ENCODE measurements at places on chromosomes 7 and 10. TPM values are rescaled to one million over a fixed set of nuclear protein-coding genes. Genes with fewer than 3 reads are reported as not detected.

HTR5A gene
- not detected for total RNA-seq

RASA4 gene
- 47.1 TPM for total RNA-seq

PSD gene
- 5.3 TPM for total RNA-seq

MSMB gene
- total RNA-seq = 5.3 TPM

TRIM50 gene
- not detected for total RNA-seq

ZNF777 gene
- total RNA-seq = 8.6 TPM

CACNA2D1 gene
- 12.5 TPM for total RNA-seq

MOGAT3 gene
- total RNA-seq = not detected

SLIT1 gene
- total RNA-seq = 0.41 TPM

STEAP1B gene
- total RNA-seq = 1.5 TPM

LIPJ gene
- total RNA-seq = 0.09 TPM

JCAD gene
- total RNA-seq = 101 TPM

ALKBH4 gene
- total RNA-seq = 10.6 TPM

OPN1SW gene
- not detected for total RNA-seq

AEBP1 gene
- 82.5 TPM for total RNA-seq

PDZD7 gene
- 1.6 TPM for total RNA-seq

- H3K36me3 ChIP-seq = no peaks in the 10 kb centered on the region
- H3K4me3 ChIP-seq = no peak overlapping the region
- no peaks in the 10 kb centered on the region for H3K27me3 ChIP-seq
- no peak for DNase-seq
- H3K27ac ChIP-seq = no peak overlapping the region
Measured at GRCh38 chr10:68087685-68088401, 12.8 kb upstream of the HERC4 start.

DNA sequence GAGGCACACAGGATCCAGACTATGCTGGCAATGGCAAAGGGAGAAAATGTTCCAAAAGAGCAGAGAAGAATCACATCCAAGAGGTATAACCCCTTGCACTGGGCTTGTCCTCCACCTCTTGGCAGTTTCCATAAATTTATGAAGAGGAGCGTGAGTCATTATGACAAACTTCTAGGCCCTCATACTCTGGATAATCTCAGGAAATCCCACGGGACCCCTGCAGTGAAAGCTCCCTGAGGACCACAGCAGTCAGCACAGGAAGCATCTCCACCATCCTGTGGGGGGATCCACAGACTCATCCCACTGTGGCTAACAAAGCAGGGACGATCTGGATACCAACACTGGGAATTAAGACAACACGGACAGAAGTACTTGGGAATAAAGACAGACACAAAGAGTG, 30.3 kb upstream of the GPAM start:
- H3K27ac ChIP-seq = no peak overlapping the region
- H3K27me3 ChIP-seq = peaks cover 11% of the 10 kb centered on the region
- no peaks in the 10 kb centered on the region for H3K4me1 ChIP-seq
- no peaks in the 10 kb centered on the region for H3K36me3 ChIP-seq
- no peak for DNase-seq

DNA sequence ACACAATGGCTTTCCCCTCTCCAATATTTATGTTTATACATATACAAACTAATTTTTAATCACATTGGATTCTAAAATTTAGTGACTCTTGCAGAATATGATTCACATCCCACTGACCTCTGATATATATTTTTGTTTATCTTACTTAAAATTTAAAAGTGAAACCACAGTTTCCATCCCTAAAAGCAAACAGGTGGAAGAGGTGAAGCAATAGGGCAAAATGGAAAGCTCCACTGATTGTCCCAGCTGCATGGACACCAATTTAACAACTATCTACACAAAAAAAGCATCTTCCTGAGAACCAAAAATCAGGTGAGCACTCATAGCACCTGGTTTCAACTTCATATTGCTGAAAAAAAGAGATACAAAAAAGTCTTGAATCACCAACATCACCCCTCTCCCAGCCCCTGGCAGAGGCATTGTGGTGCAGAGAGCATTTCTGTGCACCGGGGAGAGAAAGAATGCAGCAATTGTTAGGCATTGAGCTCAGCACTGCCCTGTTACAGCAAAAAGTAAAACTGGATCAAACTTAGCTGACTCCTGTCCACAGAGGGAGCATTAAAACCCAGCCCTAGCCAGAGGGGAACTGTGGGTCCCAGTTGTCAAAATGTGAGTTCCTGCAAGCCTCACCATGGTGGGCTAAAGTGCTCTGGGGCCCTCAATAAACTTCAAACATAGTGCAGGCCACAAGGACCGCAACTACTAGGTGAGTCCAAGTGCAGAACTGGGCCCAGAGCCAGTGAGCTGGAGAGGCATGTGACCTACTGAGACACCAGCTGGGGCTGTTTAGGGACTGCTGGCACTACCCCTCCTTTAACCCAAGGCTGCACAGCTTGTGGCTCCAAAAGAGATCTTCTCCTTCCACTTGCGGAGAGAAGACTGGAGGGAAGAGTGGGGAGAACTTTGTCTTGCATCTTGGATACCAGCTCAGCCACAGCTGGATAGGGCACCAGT, 92.1 kb downstream of the SIRT1 start:
- no peak overlapping the region for H3K4me3 ChIP-seq
- H3K27ac ChIP-seq = no peak overlapping the region
- no peaks in the 10 kb centered on the region for H3K4me1 ChIP-seq
- H3K36me3 ChIP-seq = peaks cover 62% of the 10 kb centered on the region

- no peaks in the 10 kb centered on the region for H3K27me3 ChIP-seq
- DNase-seq = no peak
- no peak overlapping the region for H3K27ac ChIP-seq
- no peaks in the 10 kb centered on the region for H3K4me1 ChIP-seq
Measured at GRCh38 chr10:117763528-117763927, 221.0 kb downstream of the EMX2 start.

DNA sequence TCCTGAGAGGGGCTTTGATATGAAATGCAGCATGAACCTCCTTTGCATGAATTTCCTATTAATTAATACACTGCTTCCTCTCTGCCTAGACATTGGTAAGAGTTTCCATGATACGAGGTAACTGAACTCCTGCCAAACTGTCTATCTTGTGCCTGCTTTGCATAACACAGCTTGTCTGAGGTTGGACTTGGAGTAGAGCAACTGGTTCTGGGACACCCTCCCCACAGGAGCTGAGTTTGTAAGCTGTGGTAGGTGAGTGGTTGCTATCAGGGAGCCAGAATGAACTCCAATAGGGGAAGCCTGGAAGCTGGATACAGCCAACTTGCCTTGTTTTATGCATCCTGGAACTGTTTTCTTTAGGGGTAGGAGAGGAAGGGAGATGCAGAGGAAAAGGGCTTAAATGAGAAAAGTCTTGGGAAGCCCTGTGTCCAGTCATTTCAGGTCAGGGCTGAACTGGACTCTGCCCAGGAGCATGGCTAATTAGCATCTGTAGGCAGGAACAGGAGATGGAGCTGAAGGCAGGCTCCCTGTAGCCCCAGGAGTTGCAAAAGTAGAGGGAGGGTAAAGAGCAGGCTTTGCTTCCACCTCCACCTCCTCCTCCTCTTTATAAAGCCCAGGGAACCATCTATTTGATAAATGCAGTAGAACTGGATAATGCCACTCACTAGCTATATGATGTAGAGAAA, 73.2 kb upstream of the GPR158 start:
- no peaks in the 10 kb centered on the region for H3K36me3 ChIP-seq
- H3K27ac ChIP-seq = no peak overlapping the region
- no peak overlapping the region for H3K4me3 ChIP-seq
- DNase-seq = no peak
- peaks cover 3% of the 10 kb centered on the region for H3K27me3 ChIP-seq

DNA sequence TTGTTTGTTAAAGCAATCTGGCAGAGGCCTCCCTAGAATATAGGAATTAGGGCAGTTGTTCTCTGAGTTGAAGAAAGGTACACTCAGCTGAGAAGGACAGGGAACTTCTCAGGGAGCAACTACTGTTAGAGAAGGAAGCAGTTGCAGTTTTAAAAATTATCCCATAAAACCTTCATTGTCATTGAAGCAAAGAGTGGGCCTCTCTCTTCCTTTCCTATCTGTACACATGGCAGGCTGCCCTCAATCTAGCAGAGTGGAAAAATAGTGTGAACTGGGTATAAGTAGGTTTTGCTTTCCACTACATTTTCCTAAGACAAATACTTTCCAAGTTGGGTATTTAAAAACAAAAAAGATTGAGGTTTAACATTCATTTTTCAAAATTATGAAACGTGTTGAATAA, 236.7 kb upstream of the KLF14 start:
- no peak overlapping the region for H3K4me3 ChIP-seq
- peaks cover 17% of the 10 kb centered on the region for H3K4me1 ChIP-seq
- no peak overlapping the region for H3K27ac ChIP-seq
- no peak for DNase-seq

DNA sequence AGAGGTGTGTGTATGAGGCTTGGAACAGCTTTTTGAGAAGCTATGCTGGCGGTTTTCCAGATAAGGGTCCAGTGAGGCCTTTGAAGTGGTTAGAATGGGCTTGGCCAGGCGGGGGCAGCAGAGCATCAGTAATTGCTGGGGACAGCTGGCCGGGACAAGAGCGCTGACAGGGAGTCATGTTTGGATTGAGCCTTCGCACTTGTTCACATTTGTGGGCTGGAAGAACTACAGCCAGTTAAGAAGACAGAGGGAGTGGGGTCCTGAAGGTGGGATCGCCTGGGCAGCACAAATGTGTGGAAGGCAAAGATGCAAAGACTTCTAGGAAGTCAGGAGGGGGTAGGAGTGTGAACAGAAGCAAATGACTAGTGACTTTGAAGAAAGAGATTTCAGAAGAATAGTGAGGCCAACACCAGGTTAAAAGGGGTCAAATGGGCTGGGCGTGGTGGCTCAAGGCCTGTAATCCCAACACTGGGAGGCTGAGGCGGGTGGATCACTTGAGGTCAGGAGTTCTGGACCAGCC, 12.7 kb upstream of the SDHAF3 start:
- no peak overlapping the region for H3K27ac ChIP-seq
- H3K4me3 ChIP-seq = no peak overlapping the region
- H3K36me3 ChIP-seq = no peaks in the 10 kb centered on the region
- H3K4me1 ChIP-seq = no peaks in the 10 kb centered on the region
- H3K27me3 ChIP-seq = no peaks in the 10 kb centered on the region

- H3K4me1 ChIP-seq = peaks cover 38% of the 10 kb centered on the region
- no peak for DNase-seq
- no peak overlapping the region for H3K4me3 ChIP-seq
- H3K27ac ChIP-seq = peak overlapping the region; percentile 74
Measured at GRCh38 chr7:12716134-12716681, 28.8 kb downstream of the ARL4A start.

- no peak overlapping the region for H3K4me3 ChIP-seq
- H3K4me1 ChIP-seq = no peaks in the 10 kb centered on the region
- no peak overlapping the region for H3K27ac ChIP-seq
- no peaks in the 10 kb centered on the region for H3K36me3 ChIP-seq
- DNase-seq = no peak
Measured at GRCh38 chr7:42380401-42380800, 143.4 kb upstream of the GLI3 start.

GRCh38 chr7:67595431-67596180, 599.0 kb downstream of the TYW1 start:
- H3K27me3 ChIP-seq = no peaks in the 10 kb centered on the region
- DNase-seq = no peak
- no peak overlapping the region for H3K27ac ChIP-seq
- no peaks in the 10 kb centered on the region for H3K4me1 ChIP-seq

DNA sequence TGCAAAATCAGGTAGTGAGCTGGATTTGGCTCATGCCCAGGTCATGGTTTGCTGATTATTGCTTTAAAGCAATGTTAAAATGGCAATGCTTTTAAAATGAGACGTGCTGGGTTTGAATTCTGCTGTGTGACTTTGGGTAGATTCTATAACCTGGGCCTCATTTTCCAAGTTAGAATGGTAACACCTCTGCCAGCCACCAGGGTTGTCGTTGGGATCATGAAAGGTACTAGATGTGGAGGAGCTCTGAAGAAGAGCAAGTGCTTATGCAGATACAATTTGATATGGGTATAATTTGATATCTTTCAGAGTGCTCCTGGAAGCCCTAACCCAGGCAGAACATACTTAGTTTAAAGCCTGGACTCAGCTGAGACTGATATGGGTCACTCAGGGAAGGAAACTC, 60.0 kb downstream of the EVX1 start:
- H3K27ac ChIP-seq = no peak overlapping the region
- H3K36me3 ChIP-seq = no peaks in the 10 kb centered on the region
- H3K27me3 ChIP-seq = no peaks in the 10 kb centered on the region
- no peaks in the 10 kb centered on the region for H3K4me1 ChIP-seq
- H3K4me3 ChIP-seq = no peak overlapping the region

GRCh38 chr7:137081321-137082093, 213.1 kb downstream of the CHRM2 start:
- no peaks in the 10 kb centered on the region for H3K4me1 ChIP-seq
- H3K36me3 ChIP-seq = no peaks in the 10 kb centered on the region
- H3K27ac ChIP-seq = no peak overlapping the region
- no peak overlapping the region for H3K4me3 ChIP-seq
- H3K27me3 ChIP-seq = no peaks in the 10 kb centered on the region

DNA sequence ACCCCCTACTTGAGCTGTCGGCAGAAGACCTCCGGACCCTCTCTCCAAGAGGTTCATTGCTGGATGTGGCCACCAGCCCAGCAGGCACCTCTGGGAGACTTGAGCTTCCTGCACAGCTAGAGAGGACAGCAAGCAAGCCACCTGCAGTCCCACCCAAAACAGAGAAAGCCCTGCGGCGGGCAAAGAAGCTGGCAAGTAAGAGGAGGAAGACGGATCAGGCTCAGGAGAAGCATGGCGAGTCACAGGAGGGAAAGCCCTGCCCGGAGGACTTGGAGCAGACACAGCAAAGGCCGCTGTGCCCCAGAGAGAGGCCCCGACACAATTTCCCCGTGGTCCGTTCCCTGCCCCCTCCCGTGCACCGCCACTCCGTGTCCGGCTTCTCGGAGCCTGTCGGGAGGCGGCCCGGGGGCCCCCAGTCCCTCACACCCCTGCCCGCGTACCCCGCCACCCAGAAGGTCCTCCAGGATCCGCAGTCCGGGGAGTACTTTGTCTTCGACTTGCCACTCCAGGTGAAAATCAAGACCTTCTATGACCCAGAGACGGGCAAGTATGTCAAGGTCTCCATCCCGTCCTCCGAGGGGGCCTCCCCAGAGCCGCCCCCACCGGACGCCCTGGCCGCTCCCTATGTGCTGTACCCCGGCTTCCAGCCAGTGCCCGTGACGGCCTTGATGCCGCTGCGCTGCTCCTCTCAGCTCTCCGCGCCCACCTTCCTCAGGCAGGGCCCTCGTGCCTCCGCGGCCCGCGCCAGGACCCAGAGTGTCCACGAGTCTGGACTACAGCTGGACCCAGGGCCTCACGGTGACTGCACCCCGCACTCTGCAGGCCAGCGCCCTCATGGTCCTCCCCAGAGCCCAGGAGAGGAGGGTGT, 27.2 kb downstream of the C10orf71 start:
- DNase-seq = no peak
- no peaks in the 10 kb centered on the region for H3K27me3 ChIP-seq
- no peaks in the 10 kb centered on the region for H3K4me1 ChIP-seq
- H3K27ac ChIP-seq = no peak overlapping the region
- H3K36me3 ChIP-seq = no peaks in the 10 kb centered on the region

- H3K4me1 ChIP-seq = peaks cover 55% of the 10 kb centered on the region
- no peaks in the 10 kb centered on the region for H3K27me3 ChIP-seq
- peak; percentile 89 for DNase-seq
Measured at GRCh38 chr10:95290461-95291364, at the start of gene PDLIM1. Gene PDLIM1, minus strand, starts transcription at chr10:95291003. Its CDS starts 88 bp downstream, at chr10:95290915.

- H3K4me3 ChIP-seq = no peak overlapping the region
- no peak for DNase-seq
- H3K27me3 ChIP-seq = no peaks in the 10 kb centered on the region
- no peak overlapping the region for H3K27ac ChIP-seq
- no peaks in the 10 kb centered on the region for H3K36me3 ChIP-seq
Measured at GRCh38 chr7:15998617-15999016, 312.1 kb upstream of the MEOX2 start.

- H3K36me3 ChIP-seq = no peaks in the 10 kb centered on the region
- peaks cover 18% of the 10 kb centered on the region for H3K4me1 ChIP-seq
- no peak overlapping the region for H3K27ac ChIP-seq
- peak; percentile 60 for DNase-seq
- no peaks in the 10 kb centered on the region for H3K27me3 ChIP-seq
- no peak overlapping the region for H3K4me3 ChIP-seq
Measured at GRCh38 chr10:33412653-33413361, 78.3 kb upstream of the NRP1 start.

All from lower lobe of right lung (tissue), 2 donors.